Cerebellar cortex (tissue), 1 donor: ENCODE measurements at places on chromosomes 2 and 18.

DNA sequence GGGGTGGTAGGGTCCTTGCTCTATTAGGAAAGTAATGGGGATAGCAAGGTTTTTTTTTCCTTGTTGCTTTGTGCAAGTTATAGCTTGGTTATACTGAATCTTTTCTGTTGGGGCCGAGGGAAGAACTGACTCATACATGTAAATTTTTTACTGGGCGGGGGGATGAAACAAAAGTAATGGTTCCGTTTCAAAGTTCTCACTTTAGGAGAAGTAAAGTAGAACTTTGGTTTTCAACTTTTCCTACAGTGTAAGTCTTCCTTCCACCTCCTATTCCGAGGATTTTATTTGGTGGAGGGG is 1.1 kb downstream of the AFTPH start:
- DNase-seq = no peak

DNA sequence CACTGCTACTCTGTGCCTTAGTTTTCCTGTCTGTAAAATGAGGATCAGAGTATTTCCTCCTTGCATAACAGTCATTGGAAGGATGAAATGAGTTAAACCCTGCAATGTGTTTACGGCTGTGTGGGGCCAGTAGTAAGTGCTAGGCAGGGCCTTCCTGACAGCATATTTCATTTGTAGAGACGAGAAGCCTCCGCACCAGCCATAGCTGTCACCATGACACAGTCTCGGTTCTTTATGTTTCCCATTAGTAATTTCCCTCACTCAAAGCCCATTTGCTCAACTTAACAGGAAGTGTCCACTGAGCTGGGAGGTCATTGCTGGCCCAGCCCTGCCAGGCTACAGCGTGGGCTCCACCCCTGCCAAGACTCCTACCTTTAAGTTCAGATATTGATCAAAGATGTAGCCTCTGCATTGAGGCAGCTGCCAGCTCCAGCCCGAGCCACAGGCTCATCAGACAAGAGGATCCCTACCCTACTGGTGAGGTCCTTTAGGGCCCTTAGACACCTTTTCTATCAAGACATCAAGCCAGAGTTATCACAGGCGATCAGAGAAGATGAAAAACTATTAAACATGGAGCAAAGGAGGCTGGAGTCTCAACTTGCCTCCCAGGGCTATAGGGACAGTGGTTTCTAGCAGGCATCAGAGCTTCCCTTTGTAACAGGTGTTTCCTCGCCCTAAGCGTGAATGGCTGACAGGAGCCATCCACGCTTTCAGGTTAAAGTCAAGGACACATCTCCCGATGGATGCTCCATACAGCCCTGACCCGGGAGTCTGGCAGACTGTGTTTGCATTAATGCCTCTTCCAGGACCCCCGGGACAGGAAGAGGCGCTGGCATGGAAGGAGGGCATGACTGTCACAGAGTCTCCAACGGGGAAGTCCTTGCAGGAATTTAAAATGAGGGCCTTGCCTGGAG is 251.7 kb downstream of the NDUFA10 start:
- DNase-seq = no peak

- peak; percentile 31 for DNase-seq
Measured at GRCh38 chr2:190407246-190407661, 901 bp upstream of the MFSD6 start.

DNA sequence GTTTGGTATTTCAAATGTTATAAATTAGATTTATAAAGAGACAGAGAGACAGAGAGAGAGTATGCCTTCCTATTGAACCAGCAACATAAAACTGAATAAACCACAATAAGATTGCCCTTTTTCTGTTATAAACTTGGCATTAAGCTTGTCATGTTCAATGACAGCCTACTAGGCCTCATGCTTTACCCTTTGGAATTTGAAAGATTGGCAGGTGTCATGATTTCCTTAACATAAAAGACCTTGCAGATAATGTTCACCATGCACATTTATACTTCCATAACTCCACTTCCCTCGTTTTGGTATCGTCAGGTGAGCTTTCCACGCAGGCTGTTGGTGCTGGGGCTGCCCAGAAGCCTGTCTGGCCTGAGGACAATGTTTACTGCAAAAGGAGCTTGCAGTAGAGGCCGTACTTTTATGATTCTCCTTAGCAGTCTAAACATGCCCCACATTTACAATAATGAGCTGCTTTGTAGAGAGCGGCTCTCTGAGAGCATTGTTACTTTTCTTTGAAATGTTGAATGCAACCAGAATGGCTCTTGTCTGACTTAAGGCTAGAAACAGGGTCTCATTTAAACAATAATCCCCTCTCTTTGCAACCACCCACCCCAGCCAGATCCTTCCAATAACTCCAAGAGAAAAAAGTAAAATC is 379.1 kb upstream of the ATP5MC3 start:
- no peak for DNase-seq
